ENCODE measurements at places on chromosomes 13 and 19.

GRCh38 chr19:4007836-4008539 is 452 bp downstream of the PIAS4 start:
- DNase-seq: no peak

DNA sequence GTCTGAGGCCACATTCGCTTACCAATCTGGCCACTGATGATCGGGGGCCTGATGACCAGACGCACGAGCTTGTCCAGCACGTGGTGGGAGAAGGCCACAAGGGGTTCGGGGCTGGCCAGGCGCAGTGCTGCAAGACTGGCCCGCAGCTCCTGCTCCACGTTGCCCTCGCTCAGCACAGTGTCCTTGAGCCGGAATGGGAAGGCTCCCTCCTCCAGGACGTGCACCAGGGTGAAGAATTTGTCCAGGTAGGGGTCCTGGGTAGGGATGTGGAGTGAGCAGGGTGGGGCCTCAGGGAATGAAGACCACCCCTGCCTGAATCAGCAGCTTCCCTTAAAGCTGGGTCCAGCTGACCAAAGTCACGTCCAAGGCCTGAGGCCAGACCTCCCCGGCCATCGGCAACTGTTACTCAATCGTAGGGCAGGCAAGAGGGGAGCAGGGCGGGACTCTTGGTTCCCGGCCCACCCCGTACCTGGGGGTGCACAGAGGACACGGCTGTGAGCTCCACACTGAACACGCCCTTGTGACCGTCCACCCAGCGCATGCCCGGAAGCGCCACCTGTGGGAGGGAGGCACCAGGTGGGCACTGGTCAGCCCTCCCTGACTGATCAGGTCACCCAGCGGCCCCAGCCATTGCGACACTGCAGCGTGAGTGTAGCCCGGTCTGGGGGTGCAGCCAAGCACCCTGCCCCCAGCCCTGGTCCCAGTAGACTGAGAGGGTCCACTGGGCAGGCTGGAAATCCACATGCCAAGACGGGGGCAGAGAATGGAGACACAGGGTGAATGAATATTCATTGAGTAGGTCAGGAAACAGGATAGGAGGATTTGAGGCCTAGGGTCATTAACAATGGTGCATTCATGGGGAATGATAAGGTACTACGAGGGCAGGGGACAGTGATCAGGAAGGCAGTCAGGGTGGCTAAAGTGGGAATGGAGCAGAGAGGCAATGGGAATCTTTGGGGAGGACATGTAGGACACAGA is 2.8 kb upstream of the ANGPTL8 start:
- no peak for DNase-seq

DNA sequence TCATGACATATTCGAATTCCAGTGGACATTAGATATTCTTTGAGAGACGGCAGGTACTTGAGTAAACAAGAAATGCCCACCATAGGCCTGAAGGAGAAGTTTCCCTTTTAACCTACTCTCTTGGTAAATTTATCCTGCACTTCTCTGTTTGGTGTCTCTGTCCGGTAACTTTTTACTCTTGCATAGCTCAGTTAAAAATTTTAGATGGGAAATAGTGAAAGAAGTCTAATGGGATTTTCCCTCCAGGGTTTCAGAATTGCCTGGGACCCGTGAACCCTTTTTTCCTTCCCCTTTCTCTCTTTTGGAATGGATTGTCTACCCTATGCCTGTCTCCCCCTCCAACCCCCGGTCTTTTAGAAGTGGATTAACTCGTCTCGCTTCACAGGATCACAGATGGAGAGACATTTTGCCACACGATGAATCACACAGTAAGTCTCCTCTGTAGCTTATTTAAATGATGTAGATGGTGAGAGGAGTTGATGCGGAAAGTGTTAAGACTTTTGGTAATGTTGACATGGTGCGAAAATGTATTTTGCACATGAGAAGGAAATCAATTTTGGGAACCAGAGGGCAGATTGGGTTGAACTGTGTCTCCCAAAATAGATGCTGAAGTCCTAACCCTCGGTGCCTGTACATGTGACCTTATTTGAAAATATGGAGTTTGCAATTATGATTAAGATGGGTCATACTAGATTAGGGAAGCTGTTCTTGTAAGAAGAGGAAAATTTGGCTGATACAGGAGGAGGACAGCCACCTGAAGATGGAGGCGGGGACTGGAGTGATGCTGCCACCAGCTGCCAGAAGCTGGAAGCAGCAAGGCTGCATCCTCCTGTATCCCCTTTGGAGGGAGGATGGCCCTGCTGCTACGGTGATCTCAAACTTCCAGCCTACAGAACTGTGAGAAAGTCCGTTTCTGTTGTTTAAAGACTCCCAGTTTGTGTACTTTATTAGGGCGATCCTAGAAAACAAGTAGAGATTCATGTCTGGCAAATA is 711 bp upstream of the MIPEP start:
- no peak for DNase-seq

DNA sequence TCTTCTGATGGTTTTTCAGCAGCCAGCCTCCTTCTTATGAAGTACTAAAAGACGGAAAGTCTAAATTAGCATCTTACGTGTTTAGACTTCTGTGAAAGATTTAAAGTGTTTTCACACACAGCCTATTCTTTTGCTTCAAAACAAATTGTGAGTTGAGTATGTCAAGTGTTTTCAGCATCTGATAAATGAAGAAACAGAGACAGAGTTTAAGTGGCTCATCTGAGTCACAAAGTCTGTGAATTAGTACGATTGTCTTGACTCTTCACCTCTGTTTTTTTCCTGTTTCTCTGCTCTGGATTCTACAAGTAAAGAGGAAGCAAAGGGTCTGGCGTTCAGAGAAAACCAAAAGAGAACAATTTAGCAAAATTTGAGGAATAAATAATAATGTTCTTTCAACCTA is 116.4 kb downstream of the FRY start:
- no peak for DNase-seq

GRCh38 chr13:93547886-93548285 is 321.3 kb downstream of the GPC6 start:
- no peak for DNase-seq

DNA sequence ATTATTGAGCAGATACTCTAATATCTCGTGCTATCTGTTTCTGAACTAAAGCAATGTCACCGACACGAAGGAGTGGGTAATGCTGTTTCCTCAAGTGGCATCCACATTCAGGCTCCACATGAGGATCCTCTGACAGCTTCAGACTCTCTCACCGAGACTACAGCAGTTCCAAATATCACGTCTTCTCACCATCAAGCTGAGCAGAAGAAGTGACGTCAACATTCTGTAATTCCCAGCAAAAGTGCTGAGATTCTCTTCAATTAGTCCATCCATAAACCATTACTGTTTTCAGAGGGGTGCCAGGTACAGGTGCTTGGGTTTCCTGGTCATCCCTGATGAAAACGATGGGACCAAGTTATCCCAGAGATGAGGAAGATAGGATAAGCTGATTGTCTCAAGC is 110.0 kb upstream of the DACH1 start:
- no peak for DNase-seq

DNA sequence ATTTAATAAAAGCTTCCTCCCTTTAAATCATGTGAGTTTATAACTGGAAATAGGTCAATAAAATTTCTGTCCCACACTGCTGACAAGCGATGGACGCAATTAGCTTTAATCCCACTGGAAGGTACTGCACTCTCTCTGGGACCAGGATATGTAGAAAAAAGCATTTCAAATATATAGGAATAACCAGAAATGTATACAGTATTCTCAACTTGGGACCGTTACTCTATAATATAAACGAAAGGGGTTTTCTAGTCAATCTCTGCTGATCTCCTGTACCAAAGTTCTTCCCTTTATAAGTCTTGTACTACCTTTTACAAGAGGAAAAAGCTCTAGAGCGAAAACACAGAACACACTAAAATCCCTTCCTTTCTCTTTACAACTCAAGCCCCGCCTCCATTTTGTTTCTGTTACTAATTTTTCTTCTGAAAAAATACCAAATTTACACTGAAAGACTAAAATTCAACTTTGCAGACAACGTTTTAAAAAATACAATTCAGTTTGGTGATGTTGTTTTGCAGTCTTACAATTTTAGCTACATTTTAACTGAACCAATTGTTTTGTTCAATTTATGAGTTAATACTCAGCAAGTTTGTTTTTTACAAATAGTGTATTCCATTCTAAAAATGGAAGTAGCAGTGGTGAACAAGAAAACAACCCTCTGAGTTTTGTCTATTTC is 1.7 kb upstream of the USPL1 start:
- DNase-seq: no peak

DNA sequence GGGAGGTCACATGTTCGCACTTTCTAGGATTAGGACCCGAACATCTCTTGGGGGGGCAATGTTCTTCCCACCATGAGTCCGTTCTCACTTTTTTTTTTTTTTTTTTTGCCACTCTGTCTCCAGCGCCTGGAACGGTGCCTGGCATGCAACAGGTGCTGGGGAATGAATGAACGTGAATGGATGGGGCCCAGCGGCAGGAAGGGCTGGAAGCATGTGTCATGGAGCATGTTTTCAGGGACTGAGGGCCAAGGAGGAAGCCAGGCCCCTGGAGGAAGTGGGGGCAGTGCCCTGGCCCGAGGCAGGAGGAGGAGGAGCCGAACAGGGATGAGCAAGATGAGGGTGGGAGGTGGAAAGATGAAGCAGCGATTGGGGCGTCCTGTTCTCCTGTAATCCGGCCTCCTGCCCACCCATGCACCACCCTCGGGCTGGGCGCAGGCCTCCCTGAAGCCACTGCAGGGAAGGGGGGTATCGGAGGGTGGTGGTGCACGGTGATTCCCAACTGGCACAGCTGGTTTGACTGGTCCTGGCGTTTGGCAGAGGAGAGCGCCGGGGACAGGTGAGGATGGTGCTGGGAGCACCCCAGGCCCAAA is 8.8 kb upstream of the SULT2B1 start:
- no peak for DNase-seq

DNA sequence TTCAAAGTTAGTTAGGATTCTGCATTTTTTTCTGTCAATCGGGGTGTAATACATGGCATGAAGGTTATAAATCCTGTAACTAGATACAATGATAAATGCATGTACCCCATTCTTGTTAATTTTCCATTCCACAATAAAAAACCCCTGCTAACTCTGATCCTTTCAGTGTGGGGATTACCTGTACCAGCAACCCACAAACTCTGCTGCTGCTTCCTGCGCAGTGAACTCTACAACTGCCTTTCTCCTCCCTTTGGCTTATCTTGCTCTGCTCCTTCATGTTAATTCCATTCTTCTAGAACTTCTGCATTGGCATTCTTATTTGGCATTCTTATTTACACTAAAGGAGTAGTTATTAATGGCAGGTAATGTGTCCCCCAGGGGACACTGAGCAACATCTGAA is 273.1 kb downstream of the KLF12 start:
- no peak for DNase-seq

DNA sequence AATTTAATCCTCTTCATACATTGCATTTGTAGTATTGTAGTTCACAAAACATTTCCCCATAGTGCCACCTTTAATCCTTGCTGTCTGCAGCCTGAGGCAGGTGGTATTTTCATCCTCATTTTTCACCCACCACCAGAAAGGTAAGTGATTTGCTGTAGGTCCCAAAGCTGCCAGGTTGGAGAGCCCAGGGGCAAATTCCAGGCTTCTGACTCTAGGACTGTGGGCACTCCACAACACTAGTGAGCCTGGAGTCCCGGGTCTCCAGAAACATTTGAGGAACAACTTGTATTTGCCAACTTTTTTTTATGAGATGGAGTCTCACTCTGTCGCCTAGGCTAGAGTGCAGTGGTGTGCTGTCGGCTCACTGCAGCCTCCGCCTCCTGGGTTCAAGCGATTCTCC is 6.2 kb downstream of the ILF3 start:
- no peak for DNase-seq

DNA sequence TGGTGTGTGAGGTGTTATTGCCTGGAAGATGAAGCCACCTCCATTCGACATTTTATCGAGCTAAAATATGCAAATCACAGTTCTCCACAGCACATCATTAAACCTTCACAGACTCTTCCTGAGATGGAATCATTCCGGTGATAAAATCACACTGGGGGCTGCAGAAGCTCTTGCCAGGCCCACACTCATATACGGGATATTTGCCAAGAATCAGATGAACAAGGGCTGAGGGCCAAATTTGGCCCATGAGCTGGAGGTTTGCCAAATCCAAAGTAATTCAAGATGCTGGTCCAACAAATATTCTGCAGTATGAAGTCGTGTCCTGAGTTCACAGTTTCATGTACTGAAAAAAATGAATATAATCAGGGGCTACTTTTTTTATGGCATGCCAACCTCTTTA is 16.7 kb upstream of the RXFP2 start:
- no peak for DNase-seq

DNA sequence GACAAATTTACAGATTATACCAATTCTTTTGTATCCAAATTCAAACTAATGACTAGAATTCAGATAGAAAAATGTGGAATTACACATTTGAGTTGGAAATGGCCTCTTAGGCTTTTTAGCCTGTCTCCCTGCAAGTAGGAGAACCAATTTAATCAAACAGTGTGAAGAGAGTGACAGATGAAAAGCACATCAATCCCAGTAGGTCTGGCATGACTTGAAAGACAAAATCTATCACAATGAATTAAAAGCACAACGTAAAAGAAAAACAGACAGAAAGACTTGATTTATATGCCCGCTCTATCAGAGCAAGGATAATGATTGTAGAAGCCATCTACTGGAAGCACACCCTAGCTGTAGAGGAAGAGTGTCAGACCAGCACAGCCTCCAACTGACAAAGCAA is 1084.4 kb upstream of the SPRY2 start:
- no peak for DNase-seq

GRCh38 chr19:3099347-3100145 is 5.4 kb downstream of the GNA11 start:
- DNase-seq: no peak

- no peak for DNase-seq
Observed at GRCh38 chr13:34345258-34345965, 527.5 kb downstream of the RFC3 start.

- DNase-seq: no peak
Observed at GRCh38 chr19:55116859-55117662, at the start of gene PPP1R12C. Gene PPP1R12C, minus strand, starts transcription at chr19:55117637. Its CDS starts 94 bp downstream, at chr19:55117543.

DNA sequence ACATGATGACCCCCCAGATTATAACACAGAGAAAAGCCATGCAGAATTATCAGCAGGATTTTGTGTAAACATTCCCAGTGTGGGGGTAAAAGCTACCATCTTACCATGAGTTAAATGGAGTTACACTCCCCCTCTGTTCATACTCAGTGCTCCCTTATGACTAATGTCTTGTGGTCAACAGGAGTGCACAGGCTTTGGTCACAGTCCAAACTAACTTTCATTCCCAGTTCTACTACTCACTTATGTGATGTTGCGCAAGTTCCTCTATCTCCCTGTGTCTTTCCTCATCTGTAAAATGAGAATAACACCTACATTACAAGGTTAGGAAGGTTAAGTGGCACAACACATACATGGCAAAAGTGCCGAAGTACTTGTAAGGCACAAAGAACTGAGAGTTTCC is 277.9 kb downstream of the RBM26 start:
- DNase-seq: no peak

GRCh38 chr19:2266183-2266993 is 10.2 kb upstream of the JSRP1 start:
- no peak for DNase-seq

DNA sequence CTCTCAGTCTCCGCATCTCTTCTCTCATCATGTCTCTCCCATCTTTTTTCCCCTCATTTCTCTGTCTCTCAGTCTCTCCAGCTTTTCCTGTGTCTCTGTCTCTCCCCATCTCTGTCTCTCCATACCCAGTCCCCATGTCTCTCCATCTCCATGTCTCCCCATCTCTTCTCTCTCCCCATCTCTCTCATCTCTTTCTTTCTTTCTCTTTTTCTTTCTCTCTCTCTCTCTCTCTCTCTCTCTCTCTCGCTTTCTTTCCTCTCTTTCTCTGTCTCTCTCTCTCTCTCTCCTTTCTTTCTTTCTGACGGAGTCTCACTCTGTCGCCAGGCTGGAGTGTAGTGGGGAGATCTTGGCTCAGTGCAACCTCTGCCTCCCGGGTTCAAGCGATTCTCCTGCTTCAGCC is 12.6 kb upstream of the NFIX start:
- DNase-seq: no peak

GRCh38 chr13:22235285-22235949 is 564.5 kb downstream of the FGF9 start:
- DNase-seq: no peak

Measured in activated T-cell treated with anti-CD3 and anti-CD28 coated beads for 1 hour (primary cell).